Central memory CD4-positive, alpha-beta T cell (primary cell): ENCODE measurements at places on chromosomes 2 and 18.

DNA sequence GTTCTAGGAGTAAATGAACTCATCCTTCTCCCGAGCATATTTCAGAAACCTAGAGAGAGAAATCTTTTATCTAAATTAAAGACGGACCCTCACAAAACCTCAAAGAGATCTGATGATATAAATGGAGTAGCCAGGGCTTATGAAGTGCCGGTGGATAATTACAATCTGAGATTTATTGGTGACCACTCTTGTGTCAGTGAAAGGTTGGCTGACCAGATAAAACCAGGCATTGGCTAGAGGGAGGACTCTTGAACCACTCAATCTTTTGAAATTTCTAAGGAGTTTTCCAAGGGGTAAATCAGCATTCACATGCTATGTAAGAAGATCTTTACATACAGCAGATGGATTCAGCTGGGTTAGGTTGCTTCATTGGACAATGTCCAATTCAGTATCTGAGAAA, 227.3 kb upstream of the MMADHC start:
- DNase-seq = no peak

DNA sequence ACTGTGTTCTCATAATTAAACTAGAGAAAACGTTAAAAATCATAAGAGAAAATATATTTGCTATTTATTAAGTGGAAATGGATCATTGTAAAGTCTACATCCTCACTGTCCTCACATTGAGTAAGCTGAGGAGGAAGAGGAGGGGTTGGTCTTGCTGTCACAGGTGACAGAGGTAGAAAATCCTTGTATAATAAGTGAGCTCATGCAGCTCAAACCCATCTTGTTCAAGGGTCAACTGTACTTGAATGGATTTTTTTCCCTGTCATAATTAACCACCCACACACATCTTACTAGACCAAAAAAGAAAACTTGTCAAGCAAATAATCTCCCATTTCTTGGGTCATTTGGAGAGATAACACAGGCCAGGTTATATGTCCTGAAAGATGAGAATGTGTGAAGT, 231.2 kb downstream of the NEDD4L start:
- no peak for DNase-seq

DNA sequence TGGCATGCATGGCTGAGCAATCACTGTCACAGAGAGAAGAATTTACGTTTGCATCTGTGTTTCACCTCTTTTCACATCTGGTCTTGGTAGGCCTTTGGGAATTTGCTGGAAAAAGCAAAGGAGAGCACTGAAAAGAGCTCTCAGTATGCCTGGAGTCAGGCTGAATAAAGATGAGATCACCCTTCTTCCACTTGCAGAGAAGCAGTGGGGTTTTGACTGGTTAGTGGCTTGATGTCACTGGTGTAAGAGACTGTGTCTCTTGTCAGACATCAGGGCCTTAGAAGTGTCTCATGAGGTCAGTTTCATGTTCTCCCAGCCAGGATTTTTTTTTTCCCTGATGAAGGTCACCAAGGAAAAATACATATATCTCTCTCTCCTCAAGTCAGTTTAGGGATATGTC, 353.8 kb downstream of the INSIG2 start:
- DNase-seq = no peak

DNA sequence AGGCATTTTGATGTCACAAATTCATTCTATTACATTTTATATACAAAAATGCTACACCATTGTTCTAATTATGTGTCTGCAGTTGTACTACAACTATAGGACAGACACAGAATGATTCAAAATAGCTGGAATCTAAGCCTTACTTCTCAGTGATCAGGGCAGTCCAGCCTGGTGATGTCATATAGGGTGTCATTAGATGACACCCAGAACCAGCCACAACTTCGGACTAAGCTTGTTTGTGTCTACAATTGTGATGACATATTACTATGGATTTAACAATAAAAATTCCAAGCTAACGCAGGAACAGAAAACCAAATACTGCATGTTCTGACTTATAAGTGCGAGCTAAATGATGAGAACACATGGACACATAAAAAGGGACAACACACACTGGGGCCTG, 31.0 kb downstream of the M1AP start:
- DNase-seq = no peak

- DNase-seq = no peak
Measured at GRCh38 chr18:60277855-60278480, 94.6 kb downstream of the MC4R start.

GRCh38 chr2:186835628-186836027, 13.3 kb downstream of the ZSWIM2 start:
- no peak for DNase-seq

DNA sequence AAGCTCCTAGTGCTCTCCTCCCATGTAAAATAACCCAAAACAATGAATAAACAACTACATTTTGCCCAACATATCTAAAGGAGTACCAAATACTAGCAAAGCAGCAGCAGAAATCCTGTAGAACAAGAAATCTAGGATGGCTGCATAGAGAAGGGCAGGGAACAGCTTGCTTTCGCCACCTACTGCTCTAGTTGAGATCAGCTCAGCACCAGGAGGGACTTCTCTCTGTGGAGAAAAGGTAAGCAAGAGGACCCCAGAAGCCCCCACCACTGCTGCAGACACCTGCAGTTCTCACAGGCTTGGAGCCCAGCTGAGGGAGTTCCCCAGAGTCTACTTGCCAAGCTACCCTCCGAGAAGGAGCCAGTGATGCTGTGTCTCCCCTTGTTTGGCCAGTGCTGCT, 243.0 kb upstream of the CHST9 start:
- no peak for DNase-seq

DNA sequence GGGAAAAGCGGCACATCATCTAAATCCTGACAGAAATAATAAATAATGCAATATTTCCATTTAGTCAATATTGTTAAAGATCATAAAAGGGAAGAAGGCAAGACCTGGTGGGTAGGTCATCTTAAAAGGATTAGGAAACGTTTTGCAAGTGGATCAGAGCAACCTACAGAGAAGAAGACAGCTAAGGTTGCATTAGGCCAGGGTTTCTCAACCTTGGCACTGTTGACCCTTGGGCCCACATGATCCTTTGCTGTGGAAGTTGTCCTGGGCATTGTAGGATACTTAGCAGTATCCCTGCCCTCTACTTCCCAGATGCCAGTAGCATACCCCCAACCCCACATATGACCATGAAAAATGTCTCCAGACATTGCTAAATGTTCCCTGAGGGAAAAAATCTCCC, 55.0 kb downstream of the KLF7 start:
- DNase-seq = no peak

DNA sequence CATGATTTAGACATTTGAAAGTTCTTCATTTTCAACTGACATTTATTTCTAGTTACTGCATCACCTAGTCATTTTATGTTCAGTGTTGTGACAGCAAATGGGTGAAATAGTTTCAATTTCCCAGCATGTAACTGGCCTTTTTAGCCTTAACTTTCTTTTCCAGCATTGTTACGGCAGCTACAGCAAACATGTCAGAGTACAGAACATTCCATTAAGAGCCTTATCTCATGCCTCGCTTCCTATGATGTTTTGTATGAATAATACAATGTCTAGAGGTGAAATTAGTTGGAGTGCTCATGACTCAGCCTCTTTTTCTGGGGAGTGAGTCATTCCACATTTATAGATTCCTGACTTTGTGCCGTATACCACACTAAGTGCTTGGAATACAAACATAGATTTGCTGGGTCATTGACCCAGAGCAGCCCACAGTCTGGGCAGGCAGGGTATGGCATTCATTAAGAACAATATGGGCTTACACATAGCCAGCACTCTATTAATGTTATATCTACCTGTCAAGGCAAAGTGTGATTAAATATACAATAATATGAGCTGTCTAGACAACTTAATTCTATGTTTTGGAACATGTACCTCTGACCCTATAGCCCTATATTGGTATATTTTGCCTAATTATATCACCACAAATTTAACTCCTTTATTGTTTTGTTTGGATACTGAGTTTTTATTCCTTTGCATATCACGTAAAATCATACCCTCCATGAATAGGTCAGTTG, 72.2 kb downstream of the MAP2 start:
- no peak for DNase-seq

DNA sequence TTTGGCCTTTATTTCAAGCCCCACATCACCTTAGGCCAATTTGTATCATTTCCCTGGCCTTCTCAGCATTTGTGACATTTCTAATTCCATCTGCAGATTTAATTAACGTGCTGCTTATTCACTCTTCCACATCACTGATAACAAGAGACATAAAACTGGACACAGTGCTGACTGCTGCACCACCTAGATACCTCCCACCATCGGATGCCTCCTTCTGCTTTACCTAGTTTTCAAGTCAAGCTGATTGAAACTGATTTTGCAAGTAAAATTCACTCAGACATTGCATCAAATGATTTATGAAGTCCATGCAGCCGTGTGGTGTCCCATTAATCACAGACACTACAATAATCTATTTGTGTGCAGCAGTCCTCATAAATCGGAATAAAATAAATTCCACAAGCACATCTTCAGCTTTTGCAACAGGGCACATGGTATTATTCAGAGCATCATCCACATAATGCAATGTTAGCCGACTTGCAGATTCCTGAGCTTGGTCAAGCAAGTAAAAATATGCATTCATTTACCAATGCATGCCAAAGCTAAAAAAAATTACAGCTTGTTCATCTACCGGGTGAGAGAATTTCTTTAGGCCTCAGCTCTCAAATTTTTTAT, 15.9 kb upstream of the CRIM1 start:
- no peak for DNase-seq

DNA sequence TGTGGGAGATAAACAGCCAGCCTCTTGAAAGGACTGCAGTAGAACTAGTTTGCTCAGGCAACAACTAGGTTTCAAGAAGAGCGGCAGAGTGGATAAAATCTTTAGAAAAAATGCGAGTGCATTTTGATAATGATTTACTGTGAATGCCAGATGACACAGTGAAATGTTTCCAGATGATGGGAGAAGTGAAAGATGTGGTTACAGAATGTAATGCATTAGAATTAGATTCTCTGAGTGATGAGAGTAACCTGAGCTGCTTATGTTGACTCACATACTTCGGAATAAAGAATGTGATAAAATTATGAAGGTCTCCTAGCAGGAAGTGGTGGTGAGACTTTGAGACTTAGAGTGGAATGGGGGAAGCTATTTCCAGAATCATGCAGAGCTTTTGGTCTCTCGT, 184.3 kb downstream of the GULP1 start:
- no peak for DNase-seq

- no peak for DNase-seq
Measured at GRCh38 chr18:14921547-14921946, 173.6 kb downstream of the ANKRD30B start.

DNA sequence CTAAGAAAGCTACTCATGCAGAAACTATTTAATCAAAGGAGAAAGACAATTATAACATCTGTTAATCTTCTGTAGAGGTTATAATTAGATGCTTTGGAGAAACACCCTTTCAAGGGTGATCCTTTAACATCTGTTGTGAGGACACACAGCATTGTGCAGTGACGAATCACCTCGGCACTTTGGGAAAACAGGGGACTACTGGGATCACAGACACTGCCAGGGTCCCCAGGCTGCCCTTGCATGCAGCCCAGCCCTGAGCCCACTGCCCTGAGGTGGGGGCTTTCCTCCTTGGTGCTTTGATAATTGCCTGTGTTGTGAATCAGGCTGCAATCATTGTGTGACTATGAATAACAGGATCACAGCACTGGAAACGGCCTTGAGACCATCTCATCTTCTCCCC, 10.6 kb downstream of the NCKAP5 start:
- no peak for DNase-seq

DNA sequence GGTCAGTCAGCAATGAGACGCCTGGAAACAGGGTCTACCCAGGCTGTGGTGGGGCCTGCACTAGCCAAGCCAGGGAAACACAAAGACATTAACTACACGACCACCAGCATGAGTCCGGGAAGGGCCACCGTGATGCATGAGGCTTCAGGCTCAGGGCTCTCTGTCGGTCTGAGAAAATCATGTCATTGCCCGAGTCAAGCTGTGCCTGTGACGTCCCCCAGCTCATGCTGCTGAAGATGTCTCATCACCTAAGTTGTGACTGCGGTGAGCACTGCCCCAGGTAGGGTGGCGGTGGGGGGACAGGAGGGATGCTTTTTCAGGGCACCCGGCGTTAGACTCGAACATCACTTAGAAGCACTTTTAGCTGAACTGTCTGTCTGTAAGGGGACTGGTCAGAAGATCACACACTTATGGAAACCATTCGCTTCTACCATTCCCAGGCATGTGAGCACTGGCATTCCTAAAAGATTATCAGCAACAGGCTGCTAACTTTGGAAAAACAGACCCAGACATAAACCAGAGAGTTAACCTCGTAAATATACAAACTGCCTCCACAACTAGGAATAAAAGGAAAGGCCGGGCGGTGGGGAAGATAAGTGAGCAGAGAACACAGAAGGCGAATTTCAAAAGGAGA, 234.5 kb downstream of the HDAC4 start:
- DNase-seq = no peak

DNA sequence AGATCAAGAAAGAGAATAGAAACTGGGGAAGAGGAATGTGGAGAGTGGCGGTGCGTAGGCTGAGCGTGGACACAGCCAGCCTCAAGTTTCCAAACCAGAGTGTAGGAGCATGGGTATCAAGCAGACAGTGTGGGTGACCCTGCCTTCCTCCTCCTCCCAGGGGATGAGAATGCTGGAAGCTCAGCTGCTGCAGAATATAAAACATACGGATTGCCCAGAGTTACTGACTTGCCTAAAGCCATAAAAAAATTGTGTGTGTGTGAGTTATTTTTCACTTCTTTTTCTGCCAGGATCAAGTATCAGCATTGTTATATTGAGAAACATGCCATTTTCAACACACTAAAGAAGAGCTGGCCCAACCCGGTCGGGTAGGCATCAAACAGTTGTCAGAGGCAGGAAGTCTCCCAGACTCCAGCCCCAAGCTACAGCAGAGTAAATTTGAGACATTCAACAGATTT, 333.3 kb upstream of the ACVR2A start:
- DNase-seq = peak; percentile 7

- DNase-seq = no peak
Measured at GRCh38 chr2:55158111-55158814, 73.8 kb downstream of the CLHC1 start.

DNA sequence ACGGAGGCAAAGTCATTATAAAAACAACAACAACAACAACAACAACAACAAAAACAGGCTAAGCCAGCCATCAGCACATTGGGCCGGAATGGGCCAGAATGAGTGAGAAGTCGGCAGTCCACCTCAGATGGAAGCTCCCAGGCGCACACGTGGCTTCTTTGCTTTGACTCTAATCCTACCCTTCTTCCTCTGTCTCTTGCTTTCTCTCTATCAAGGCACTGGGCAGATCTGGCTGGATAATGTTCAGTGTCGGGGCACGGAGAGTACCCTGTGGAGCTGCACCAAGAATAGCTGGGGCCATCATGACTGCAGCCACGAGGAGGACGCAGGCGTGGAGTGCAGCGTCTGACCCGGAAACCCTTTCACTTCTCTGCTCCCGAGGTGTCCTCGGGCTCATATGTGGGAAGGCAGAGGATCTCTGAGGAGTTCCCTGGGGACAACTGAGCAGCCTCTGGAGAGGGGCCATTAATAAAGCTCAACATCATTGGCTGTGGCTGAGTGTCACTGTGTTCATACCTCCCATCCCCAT, 52.2 kb downstream of the MARCO start:
- DNase-seq = no peak

GRCh38 chr18:73597832-73598615, 549.6 kb downstream of the FBXO15 start:
- no peak for DNase-seq
